ENCODE measurements at places on chromosomes 6 and 20.

GRCh38 chr20:48606172-48606840 is 221.5 kb downstream of the PREX1 start:
- no peak for DNase-seq

DNA sequence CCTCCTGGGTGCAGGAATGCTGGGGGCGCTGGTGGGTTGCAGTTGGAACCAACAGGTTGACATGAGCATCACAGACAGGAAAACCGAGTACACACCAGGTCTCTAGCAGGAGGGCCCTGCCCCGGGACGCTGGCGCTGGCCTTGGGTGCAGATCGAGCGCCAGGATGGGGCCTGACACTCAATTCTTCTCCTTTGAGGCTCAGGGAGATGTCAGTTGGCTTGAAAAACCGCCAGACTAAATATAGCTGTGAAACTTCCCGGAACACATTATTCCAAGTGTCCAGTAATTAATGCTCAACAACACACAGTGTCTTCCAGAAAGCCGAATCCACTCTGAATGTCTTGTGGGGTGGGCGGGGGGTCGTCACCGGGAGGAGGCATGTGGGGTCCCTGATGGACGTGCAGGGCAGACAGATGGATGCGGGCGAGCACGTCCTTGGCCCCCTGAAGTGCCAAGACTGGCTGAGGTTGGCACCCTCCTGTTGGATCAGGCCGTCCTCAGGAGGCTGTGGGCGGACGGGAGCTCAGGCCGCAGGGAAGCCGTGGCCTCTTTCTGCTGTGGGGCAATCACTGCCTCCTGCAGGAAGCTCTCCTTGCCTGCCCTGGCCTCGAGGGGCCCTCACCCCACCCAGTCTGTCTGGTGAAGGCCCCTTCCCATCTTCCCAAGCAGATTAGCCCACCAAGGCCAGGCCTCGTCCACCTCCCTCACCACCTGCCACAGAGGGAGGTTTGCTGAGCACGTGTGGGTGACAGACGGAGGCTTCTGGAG is 19.4 kb upstream of the GATA5 start:
- DNase-seq = no peak

- DNase-seq = no peak
Measured at GRCh38 chr20:47257771-47258170, 98.7 kb downstream of the ZMYND8 start.

DNA sequence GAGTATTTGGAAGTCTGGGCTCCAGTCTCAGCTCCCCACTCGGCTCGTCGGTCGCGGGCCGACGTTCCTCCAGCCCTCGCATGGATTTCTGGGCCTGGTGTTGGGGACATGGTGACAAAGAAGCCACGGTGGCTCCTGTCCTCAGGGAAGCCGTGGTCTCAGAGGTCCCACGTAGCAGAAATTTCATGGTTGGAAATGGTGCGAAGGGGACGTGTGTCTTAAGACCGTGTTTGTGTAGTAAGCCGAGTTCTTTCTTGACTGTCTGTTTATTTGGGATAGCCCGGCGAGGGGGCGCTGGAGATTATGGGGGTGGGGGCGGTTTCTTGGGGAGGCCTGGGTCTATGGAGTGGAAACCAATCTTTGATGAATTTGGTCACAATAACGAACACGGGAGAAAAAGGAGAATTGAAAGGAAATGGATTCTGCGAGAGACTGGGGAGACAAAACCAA is 23.5 kb upstream of the MAP3K7 start:
- DNase-seq = peak; percentile 13

GRCh38 chr6:113291751-113292445 is 565.2 kb upstream of the MARCKS start:
- DNase-seq = no peak

DNA sequence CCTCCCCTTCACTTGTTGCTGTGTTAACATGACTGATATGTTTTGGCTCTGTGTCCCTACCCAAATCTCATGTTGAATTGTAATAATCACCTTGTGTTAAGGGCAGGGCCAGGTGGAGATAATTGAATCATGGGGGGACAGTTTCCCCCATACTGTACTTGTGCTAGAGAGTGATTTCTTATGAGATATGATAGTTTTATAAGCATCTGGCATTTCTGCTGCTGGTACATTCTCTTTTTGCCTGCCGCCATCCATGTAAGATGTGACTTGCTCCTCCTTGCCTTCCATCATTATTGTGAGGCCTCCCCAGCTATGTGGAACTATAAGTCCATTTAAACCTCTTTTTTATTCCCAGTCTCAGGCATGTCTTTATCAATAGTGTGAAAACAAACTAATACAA is 185.0 kb downstream of the TBX18 start:
- no peak for DNase-seq

GRCh38 chr6:33927616-33928015 is 123.8 kb upstream of the MLN start:
- peak; percentile 1 for DNase-seq

GRCh38 chr6:167793421-167793820 is 33.3 kb upstream of the AFDN start:
- no peak for DNase-seq

DNA sequence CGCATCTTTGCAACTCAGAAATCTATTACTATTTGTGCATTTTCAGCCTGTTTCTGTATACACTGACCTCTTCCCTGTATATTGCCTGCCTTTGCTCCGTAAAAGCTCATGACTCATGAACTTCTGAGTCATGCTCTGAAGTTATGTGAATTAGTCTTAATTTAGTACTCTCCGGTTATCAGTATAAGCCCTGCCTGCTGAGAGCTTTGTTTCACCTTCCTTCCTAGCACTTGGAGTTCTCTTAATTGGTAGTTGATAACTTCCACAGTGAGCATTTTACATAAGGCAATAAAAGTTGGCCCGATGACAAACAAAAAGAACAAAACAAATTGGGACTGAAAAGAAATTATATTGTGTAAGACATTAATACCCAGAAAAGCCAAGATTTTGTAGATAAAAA is 231.4 kb downstream of the GJA1 start:
- no peak for DNase-seq

DNA sequence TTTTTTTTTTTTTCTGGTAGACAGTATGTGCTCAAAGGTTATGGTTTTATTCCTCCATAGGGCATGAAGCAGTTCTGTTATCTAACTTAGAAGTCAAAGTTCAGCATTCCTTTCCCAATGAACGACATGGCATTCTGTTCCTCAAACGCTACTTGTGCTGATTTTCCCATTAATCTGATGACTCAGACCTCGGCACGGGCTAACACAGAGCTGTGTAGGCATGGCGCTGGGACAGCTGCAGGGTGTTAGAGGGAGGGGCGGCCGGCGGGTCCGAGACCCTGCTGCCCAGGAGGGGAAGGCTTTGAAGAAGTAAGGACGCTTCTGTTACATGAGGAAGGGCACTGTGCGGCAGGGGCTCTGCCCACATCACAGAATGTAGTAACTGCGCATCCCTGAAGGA is 93.6 kb upstream of the AGPAT4 start:
- no peak for DNase-seq

- no peak for DNase-seq
Measured at GRCh38 chr20:53489528-53489927, 104.1 kb downstream of the ZNF217 start.

DNA sequence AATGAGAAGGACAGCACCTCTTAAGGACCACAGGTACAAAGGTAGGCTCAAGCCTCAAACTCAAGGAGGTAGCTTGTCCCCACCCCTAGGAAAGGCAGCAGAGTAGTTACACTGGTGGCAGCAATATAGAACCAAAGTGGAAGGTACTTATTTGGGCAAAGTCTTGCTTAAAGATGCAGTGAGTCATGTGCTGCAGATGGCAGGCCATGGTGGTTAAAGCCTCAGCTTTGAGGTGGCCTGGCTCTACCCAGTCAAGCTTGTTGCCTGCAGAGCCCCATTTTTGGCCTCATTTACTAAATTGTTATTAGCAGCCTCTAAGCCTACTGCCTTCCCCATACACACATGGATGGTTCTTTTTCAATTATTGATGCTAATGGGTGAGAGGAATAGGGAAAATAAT is 146.0 kb downstream of the ELOVL4 start:
- no peak for DNase-seq

DNA sequence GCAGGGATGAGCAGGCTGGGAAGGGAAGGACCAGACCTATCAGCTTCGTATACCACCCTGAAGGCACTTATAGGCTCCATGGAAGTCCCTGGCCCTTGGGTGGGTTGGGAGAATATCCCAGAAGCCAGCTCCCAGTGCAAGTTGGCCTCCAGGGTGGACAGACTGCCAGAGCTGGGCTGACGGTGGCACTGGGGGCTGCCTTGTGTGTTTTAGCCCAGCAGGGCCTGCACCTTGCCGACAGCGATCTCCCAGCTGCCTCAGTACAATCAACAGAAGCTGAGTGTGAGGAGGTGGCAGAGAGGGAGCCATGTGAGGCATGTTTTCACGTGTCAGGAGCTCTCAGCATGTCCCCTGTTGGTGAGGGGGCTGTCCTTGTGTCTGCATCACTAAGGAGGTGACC is 159.5 kb downstream of the VEGFA start:
- DNase-seq = no peak

GRCh38 chr20:50233325-50234212 is 42.9 kb downstream of the CEBPB start:
- no peak for DNase-seq

GRCh38 chr6:70060680-70061079 is 194.3 kb downstream of the COL19A1 start:
- no peak for DNase-seq

- no peak for DNase-seq
Measured at GRCh38 chr20:38023181-38024001, 9.9 kb downstream of the TTI1 start.

DNA sequence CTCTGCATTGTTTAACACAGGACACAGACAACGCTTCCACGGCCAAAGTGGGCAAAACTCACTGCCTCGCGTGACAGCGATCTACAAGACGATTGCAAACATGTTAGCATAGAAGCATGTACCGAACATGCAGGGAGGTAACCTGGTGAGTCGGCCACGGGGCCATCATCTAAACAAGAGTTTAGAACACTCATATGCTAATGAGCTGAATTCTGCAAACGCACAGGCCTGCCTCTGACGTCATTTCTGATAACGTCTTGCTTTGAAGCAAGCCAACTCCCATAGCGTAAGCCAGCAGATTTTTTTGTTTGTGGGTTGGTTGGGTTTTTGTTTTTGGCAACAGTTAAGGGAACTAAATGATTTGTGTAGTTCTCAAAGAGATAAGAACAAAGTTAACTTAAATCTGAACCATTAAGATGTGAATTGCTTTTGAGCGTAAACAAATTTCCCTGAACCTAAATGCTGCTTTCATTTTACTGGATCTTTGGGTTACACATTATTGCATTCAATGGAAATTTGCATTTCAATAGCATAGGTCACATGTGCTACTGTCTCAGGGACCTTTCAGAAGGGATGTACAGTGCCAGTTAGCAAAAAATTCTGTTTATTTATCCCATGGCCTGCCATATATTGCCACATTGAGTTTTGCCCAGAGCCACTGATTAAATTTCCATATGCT is 184.5 kb upstream of the PDE10A start:
- no peak for DNase-seq

GRCh38 chr6:252775-253535 is 39.3 kb upstream of the DUSP22 start:
- DNase-seq = no peak

DNA sequence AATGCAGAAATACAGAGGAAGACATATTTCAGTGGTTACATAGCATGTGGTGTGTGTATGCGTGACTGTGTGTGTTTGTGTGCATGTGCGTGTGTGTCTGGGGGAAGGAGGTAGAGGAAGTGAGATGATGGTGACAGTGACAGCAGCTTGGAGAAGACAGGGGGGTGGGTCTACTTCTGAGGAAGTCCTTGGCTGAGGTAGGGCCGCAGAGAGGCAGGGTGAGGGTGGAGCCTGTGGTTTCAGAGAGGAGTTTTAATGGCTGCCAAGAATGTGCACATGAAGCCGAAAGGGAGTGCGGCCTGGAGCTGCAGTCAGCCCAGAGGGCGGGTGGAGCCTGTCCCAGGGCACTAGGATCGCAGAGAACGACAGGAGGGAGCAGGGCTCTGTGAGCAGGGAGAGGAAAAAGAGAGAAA is 22.7 kb upstream of the RNF24 start:
- DNase-seq = no peak

GRCh38 chr6:111057074-111057752 is 30.1 kb upstream of the SLC16A10 start:
- no peak for DNase-seq

GRCh38 chr6:98946266-98946878 is 1.4 kb downstream of the FBXL4 start:
- DNase-seq = no peak

- no peak for DNase-seq
Measured at GRCh38 chr6:162706232-162706631, 21.3 kb downstream of the PRKN start.

GRCh38 chr6:167492100-167492449 is 167.2 kb downstream of the TTLL2 start:
- no peak for DNase-seq

GRCh38 chr6:26342106-26343004 is 22.6 kb upstream of the BTN3A2 start:
- no peak for DNase-seq

GRCh38 chr6:42988486-42989020 is 4.2 kb downstream of the PPP2R5D start:
- DNase-seq = no peak

- no peak for DNase-seq
Measured at GRCh38 chr20:2394411-2395055, 13.8 kb downstream of the TGM6 start.

DNA sequence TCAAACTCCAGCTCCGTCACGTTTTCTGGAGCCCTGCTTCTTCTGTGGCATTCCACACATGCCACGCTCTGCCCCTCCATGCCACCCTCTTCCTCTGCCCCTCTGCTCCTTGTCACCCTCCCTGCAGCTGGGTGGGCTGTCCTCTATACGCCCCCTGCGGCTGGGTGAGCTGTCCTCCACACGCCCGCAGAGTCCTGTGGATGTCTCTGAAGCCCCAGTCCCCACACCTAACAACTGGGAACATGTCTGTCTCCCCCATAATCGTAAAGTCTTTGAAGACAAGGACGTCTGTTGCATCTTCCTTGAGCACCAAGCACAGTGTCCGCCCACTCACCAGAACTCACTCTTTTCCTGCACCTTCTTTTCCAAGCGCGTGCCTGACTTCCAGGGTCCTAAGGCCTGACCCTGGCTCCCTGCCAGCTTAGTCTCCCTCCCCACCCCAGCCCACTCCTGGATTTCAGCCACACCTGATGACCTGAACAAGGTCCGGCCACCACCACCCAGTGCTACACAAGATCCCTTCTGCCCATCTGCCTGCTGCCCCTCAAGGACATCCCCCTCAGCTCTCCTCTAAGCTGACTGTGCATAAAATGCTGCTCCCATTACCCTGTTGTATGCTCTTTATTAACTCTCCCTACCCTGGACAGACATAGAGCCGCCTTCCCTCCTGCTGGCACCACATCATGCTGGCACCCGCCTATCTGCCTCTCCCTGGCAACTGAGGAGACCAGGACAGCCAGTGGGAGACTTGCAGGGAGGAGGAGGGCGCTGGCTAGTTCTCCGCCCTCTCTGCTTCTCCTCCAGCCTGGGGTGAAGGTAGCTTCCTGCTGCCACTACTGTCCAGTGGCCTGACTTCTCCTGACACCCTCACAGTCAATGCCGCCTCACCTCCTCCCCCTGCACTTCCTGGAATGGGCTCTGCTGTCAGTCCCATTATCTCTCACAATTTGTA is 10.7 kb upstream of the PRR18 start:
- no peak for DNase-seq

GRCh38 chr20:36893801-36894200 is 17.9 kb downstream of the TLDC2 start:
- DNase-seq = no peak

- DNase-seq = no peak
Measured at GRCh38 chr6:2940010-2940850, 31.1 kb downstream of the SERPINB6 start.

- no peak for DNase-seq
Measured at GRCh38 chr6:25630508-25631278, 21.3 kb upstream of the SCGN start.

Measured in caudate nucleus (tissue), 63 donors.